ENCODE measurements at places on chromosomes 13 and 19.

GRCh38 chr19:33403221-33403972 is 29.9 kb downstream of the CEBPG start:
- no peak for DNase-seq

- DNase-seq, result no peak
Observed at GRCh38 chr19:19319732-19320360, 463 bp downstream of the SUGP1 start.

GRCh38 chr13:95368998-95369397 is 67.7 kb upstream of the ABCC4 start:
- no peak for DNase-seq

GRCh38 chr13:108752276-108752675 is 122.9 kb downstream of the MYO16 start:
- DNase-seq, result no peak

DNA sequence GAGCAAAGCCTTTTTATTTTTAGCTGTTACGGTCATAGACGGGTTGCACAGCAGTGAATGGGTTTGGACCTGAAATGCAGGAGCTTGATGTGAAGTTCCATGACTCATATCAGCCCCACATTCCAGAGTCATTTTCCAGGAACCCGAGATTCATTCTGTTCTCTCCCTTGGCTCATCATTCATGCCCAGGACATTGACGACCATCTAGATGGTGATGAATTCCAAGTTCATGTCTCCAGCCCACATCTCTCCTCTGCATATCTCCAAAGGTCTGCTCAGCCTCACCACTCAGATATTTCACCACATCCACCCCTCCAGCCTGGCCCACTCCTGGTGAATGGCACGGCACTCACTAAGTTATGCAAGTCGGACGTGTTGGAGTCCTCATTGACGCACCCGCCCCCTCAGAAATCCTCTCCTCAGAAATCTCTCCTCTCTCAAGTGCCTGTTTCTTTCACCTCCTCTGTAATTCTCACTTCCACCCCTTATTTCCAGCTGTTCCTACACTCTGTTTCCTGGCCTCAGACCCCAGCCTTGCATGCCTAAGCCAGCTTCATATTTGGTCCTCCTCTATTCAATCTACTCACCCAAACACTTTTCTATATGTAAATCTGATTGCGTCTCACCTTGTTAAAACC is 83.1 kb downstream of the ALOX5AP start:
- no peak for DNase-seq

DNA sequence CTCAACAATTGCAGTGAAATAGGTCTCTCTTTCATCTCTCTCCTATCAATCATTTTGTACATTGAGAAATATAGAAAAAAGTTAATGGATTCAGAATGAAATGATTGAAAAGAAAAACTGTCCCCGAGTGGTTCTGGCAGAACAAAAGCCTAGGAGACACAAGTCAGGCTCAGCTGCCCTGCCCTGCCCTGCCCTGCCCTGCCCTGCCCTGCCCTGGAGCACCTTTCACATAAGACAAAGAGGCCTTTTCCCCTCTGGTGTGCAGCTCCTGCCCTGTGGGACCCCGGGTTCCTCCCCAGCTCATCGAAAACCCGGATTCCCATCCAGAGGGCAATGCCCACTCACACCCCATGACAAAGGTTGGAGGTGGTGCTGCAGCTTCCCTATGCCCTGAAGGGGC is 94.7 kb downstream of the TEX26 start:
- no peak for DNase-seq

GRCh38 chr13:51330791-51331190 is 8.7 kb upstream of the SERPINE3 start:
- no peak for DNase-seq

DNA sequence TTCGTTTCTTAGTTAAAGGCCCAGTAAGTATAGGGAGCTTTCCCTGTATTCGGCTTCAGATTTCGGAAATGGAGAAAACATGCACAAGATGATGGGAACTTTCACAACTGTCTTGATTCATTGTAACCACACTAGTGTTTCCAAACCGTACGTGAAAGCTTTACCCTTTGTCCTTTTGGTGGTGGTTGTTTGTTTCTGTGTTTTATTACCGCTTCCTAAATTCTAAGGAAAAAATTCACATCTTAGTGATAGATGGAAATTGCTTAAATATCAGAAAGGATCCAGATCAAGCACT is 504 bp upstream of the VWA8 start:
- DNase-seq, result no peak

DNA sequence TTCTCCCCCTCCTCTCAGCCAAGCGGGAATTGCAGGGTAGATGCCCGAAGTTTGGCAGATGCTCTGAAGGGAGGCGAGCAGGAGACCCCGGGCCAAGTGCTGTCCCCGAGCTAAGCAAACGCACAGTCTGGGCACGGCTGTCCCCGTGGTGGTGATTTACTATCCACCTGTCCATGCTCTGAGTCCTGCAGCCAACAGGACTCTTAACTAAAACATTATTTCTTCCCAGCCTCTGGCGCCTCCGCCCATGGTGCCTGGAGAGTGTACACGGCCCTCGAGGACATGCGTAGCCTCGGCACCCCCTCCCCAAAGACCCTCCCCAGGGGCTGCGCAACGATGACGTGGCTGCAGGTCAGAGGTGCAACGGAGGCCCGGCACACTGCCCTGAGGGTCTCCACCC is 7.6 kb downstream of the TINCR start:
- DNase-seq, result no peak

DNA sequence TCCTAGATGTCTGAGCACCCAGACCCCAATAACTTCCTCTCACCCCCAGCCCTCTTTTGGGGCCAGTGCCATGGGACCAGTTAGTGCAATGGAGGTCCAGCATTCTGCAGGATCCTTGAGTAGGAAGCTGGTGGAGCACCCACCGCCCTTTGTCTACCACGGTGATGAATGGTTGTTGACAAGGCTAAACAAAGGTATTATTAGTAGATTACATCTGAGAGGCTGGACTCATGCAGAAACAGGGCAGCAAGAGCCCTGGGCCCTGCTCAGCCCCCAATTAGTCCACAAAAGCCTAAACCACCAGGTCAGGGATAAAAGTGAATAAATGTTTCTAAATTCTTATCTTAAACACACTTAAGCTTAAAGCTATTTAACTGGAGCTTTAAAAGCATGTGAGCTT is 196.5 kb upstream of the TSHZ3 start:
- DNase-seq, result no peak

DNA sequence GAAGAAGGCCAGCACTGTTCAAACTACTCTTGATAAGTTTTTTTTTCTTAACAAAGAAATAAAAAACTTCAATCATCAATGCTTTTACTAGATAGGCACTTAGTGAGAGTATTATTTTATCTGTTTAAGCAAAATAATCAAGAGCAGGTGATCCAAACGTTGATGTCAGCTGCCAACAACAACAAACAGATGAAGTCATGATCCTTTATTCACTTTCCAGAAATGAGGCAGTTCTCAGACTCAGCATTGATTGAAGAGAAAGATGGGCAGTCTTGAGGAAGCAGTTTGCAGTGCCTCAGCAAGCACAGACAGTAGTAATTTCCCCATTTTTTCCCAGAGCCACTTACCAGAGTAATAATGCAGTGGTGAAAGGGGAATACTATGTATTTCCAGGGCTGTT is 38.4 kb upstream of the CSNK1A1L start:
- DNase-seq, result no peak

- no peak for DNase-seq
Observed at GRCh38 chr13:30718661-30719524, 16.4 kb upstream of the ALOX5AP start.

- no peak for DNase-seq
Observed at GRCh38 chr19:39937094-39937720, 2.8 kb upstream of the FCGBP start.

- DNase-seq, result no peak
Observed at GRCh38 chr19:41299755-41300089, 10.2 kb upstream of the CCDC97 start.

DNA sequence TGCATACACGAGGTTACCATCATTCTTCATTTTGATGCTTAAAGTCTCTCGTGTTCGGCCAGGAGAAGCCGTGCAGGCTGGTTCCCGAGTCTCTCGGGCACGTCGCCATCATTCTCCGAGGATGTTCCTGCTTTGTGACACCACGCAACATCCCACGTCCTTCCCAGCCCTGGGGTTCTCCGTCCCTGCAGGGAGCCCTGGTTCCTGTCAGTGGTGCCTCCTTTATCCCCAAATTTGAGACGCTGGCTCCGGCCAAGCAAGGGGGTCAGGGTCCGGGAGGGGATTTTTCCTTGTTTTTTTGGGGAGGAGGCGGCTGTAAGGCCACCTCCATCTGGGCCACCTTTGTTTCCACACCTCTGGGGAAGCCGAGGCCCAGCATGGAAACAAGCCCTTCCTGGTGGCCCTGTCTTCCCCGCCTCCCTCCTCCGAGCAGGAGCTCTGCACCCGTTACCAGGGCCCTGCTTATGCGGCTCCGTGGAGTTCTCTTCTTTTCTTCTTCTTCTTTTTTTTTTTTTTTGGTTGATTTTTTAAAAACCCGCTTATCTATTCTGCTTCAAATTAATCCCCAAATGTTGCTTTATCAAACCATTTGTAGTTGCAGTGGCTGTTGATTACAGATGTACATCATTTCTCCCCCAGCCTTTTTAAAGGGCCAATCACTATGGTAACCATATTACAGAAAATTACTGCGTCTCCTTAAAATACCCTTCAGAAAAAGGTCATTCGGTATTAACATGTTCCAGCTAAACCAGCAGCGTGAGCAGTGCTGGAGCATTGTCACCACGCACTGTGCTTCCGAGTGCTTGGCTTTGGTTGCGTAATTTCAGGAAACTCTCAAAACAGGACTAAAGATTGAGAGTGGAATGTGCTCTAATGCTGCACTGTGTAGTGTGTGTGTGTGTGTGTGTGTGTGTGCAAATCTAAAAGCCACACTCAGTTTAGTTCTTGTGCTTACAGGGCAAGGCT is 50.4 kb downstream of the TEX29 start:
- no peak for DNase-seq

- DNase-seq, result no peak
Observed at GRCh38 chr19:12784871-12785430, 6.3 kb upstream of the JUNB start.

GRCh38 chr13:32585550-32586079 is 637 bp upstream of the PDS5B start:
- DNase-seq, result no peak

DNA sequence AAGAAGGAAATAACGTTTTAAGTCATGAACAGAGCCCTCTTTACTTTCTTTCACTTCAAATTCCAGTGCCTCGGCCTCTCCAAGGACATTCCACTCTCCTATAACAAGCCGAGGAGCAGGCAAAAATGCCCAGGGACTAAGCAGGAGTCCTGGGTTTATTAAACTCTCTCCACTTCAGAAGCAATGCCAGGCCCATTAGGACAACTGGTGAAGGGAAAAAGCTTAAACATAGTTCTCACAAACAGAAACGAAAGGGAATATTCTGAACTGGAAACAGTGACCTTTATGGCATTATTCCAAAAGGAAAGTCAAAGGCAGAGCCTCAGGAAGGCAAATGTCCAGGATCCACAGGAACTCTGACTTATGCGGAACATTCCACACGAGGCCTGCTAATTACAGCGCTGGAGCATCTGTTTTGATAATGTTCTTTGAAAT is 30.9 kb upstream of the MED4 start:
- no peak for DNase-seq

DNA sequence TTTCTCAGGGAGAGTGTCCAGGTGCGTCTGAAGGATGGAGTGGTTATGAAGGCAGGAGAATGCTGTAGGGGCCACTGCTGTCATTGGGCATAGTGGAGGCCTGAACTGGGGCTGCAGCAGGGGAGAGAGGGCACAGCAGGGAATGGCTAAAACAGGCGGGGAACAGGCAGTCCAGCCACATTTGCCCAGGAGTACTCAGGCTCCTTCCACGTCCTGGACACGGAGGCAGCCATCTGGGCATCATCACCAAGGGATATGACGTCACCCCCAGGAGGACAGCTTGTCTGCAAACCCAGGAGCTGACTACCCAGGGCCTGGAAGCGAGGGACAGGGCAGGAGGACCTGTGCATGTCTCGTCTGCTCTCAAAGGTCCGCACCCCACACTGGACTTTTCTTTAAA is 22.2 kb downstream of the VSTM2B start:
- no peak for DNase-seq

DNA sequence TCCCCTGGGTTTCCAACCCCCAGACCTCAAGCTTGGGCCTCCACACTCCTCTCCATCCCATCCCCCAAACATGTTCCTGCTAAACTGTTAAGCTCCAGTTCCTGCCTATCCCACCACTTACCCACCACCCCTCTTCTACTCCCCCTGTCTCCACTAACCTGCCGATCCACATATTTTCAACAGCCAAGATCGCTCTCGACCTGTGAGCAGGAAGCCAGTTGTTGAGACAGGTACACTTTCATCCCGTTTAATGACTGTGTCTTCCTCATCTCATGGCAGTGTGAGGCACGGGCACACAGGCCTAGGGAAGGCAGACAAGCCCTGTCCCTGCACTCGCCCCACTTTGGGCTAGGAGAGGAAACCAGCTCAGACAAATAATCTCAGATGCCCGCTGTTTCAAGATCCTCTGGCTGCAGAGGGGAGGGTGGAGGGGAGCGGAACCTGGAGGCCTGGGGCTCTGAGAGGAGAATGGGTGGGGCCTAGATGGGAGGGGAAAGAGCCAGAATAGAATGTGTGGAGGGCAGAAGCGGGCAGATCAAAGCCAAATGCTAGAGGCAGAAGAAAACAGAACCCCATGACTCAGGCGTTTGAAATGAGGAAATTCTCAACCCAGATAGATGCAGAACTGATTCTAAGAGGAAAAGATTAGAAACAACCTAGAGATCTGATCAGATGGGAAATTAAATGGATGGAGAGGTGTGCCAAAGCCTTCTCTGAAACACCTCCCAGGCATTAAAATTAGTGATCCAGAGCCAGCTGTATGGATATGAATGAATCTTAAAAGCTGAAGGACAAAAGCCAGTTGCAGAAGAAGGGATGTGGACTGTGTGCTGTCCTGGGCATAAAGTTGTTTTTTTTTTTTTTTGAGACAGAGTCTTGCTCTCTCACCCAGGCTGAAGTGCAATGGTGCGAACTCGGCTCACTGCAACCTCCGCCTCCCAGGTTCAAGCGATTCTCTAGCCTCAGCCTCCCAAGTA is 16.9 kb upstream of the CYP2S1 start:
- no peak for DNase-seq

DNA sequence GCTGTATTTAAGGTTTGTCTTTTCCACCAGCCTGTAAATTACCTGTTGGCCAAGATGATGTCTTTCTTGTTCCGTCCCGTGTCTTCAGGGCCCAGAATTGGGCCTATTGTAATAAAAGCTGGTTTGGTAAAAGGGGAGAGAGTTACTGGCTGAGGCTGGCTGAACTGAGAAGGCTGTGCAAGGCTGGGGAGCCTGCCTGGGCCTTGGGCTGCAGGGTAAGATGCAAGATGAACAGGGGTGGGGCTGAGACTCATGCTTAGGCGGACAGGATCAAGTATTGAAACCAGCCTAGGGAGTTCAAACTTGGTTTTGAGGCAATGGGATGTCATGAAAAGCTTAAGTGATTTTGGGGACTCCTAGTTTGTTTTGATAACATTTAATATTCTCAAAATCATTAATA is 142.3 kb downstream of the PCCA start:
- no peak for DNase-seq

DNA sequence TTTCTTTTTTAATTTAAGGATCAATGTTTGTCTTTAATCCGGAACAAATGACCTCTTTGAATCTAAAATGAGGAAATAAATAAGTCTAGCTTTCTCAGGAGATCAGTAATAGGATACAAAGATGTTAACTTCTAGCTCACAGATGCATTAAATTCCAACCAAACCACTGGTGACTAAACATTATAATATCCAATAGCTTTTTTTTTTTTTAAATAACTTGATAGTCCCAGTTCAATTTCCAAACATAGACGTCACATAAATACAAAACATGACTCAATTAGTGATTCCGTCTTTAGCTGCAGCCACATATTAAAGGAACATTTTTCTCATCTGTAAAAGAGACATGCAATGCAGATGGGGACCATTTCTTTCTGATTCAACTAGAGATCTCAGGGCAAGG is 390.5 kb upstream of the PCDH9 start:
- DNase-seq, result no peak

- no peak for DNase-seq
Observed at GRCh38 chr13:87444135-87444534, 227.0 kb upstream of the SLITRK5 start.
